WTC11 (cell line): ENCODE measurements at places on chromosomes 1 and 21.

DNA sequence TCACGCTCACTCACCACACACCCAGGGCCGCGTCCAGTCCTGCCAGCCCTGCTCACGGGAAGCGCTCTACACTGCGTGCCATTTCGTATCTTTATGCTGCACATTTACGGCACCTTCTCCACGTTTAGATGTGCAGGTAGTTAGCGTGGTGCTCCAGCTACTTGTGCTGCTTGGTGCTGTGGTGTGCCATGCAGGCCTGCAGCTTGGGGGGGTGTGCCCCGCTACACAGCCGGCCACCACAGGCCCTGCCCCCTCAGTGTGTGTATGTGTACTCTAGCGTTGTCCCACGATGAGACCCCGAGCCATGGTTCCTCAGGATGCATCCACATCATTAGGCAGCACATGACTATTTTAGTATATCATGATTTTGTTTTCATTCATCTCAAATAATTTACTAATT lies 38.3 kb downstream of the SNAP47 start:
- no peak overlapping the region for H3K4me3 ChIP-seq
- H3K27me3 ChIP-seq, result no peaks in the 10 kb centered on the region
- no peak overlapping the region; the same call in 1 of the 2 replicates for H3K27ac ChIP-seq
- H3K4me1 ChIP-seq, result no peaks in the 10 kb centered on the region

GRCh38 chr1:109799445-109799844 lies 35.7 kb upstream of the EPS8L3 start:
- no peak overlapping the region for H3K4me3 ChIP-seq
- H3K27me3 ChIP-seq, result no peaks in the 10 kb centered on the region
- no peak for DNase-seq
- H3K36me3 ChIP-seq, result no peaks in the 10 kb centered on the region

- no peak for DNase-seq
- no peaks in the 10 kb centered on the region for H3K36me3 ChIP-seq
- peaks cover 3% of the 10 kb centered on the region; the same call in 1 of the 2 replicates for H3K27me3 ChIP-seq
- H3K4me3 ChIP-seq, result no peak overlapping the region
- H3K27ac ChIP-seq, result no peak overlapping the region
These were observed 28.3 kb upstream of the DYNLT5 start for GRCh38 chr1:66723985-66724384.

- peaks cover 67% of the 10 kb centered on the region for H3K36me3 ChIP-seq
- no peaks in the 10 kb centered on the region for H3K27me3 ChIP-seq
- DNase-seq, result no peak
- no peaks in the 10 kb centered on the region for H3K4me1 ChIP-seq
- no peak overlapping the region for H3K27ac ChIP-seq
These were observed 29.5 kb downstream of the WDR26 start for GRCh38 chr1:224404916-224405603.

GRCh38 chr1:121516234-121516967 lies 331.6 kb downstream of the SRGAP2C start:
- H3K27me3 ChIP-seq, result peaks cover 12% of the 10 kb centered on the region
- H3K4me3 ChIP-seq, result no peak overlapping the region
- peaks cover 7% of the 10 kb centered on the region; the same call in 1 of the 2 replicates for H3K36me3 ChIP-seq
- H3K27ac ChIP-seq, result no peak overlapping the region

DNA sequence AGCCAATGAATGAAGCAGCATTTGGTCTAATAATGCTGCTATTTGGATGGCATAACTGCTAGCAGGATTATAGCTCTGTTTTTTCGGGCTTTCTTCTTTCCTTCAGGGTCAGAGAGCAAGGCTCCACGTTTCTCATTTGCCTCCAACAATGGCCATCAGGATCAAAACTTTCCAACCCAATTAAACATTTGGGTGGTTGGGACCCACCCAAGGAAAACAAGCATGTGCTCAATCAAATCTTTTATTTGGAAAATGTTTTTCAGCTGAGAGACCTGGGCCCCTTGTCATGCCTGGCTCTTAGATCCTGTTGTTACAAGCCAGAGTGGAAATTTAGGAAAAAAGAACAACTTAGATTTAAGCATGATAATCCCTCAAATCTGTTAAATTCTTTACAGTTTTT lies 373.1 kb upstream of the USP24 start:
- peaks cover 20% of the 10 kb centered on the region for H3K4me1 ChIP-seq
- no peak overlapping the region for H3K27ac ChIP-seq
- H3K27me3 ChIP-seq, result no peaks in the 10 kb centered on the region
- H3K4me3 ChIP-seq, result no peak overlapping the region
- H3K36me3 ChIP-seq, result no peaks in the 10 kb centered on the region
- DNase-seq, result no peak

DNA sequence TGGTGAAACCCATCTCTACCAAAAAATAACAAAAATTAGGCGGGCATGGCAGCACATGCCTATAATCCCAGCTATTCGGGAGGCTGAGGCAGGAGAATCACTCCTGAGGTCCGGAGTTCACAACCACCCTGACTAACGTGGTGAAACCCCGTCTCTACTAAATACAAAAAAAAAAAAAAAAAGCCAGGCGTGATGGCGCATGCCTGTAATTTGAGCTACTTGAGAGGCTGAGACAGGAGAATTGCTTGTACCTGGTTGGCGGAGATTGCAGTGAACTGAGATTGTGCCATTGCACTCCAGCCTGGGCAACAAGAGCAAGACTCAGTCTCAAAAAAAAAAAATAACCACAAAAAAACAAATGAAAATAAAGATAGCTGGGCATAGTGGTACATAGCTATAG lies 42.3 kb downstream of the CC2D1B start:
- no peak overlapping the region for H3K4me3 ChIP-seq
- no peaks in the 10 kb centered on the region for H3K27me3 ChIP-seq
- DNase-seq, result no peak
- peaks cover 11% of the 10 kb centered on the region for H3K4me1 ChIP-seq
- H3K36me3 ChIP-seq, result peaks cover 3% of the 10 kb centered on the region; the same call in 1 of the 2 replicates

DNA sequence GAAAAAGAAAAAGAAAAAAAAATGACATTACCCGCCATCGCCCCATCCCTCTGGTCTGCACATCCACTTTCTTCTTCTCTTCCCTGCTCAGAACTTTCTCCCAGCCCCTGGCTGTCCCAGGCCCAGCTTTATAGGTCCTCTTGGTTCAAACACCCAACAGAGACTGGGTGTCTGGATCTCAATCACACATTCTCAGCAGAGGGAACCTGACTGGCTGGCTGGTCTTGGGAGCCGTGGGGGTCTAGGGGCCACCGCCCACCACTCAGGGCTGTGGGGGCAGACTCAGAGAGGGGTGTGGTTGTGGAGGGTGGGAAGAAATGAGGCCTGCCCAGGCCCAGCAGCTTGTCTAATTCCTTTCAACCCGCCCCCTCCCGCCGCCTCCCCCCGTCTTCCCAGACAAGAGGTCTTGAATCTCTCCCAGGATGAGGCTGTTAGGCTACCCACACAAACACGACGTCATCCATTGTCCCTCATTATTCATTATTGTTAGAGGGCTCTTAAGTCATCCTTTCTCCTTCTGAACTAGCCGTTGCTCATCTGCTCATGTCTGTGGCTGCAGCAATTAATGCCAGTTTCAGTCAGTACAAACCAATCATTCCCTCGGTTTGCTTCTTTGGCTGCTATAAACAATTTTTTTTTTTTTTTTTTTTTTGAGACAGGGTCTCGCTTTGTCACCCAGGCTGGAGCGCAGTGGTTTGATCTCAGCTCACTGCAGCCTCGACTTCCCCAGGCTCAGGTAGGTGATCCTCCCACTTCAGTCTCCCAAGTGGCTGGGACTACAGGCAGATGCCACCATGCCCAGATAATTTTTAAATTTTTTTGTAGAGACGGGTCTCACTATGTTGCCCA lies 40.6 kb upstream of the CLIC4 start:
- H3K4me1 ChIP-seq, result peaks cover 33% of the 10 kb centered on the region
- DNase-seq, result peak; percentile 23
- peaks cover 2% of the 10 kb centered on the region; the same call in 1 of the 2 replicates for H3K27me3 ChIP-seq
- H3K27ac ChIP-seq, result peak overlapping the region; percentile 87; the same call in 1 of the 2 replicates

DNA sequence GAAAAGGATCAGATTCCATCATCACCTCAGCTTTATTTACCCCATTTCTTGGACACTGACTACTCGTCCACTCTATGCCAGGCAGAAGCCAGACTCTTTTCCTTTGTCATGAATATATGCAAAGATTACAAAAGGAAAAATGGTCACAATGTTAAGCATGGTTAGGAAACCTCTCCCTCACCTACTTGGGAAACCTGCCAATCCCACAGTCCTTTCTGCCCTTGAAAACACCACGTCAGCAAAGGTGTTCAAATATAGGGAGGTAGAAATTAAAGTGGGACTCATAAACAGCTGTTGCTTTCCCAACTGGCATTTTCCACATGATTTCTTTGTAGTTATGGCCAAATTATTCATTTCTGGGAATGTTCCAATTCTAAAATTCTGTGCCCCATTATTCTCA lies 16.2 kb upstream of the ATP13A2 start:
- DNase-seq, result no peak
- no peaks in the 10 kb centered on the region for H3K27me3 ChIP-seq
- no peaks in the 10 kb centered on the region for H3K4me1 ChIP-seq
- H3K36me3 ChIP-seq, result peaks cover 57% of the 10 kb centered on the region

GRCh38 chr1:23772049-23772853 lies 6.0 kb upstream of the PITHD1 start:
- H3K27ac ChIP-seq, result no peak overlapping the region
- H3K27me3 ChIP-seq, result no peaks in the 10 kb centered on the region
- peak; percentile 92 for DNase-seq
- no peak overlapping the region for H3K4me3 ChIP-seq
